ENCODE measurements at places on chromosomes 5 and 9.

GRCh38 chr9:131946180-131946579 is 133.5 kb downstream of the MED27 start:
- DNase-seq, result no peak

DNA sequence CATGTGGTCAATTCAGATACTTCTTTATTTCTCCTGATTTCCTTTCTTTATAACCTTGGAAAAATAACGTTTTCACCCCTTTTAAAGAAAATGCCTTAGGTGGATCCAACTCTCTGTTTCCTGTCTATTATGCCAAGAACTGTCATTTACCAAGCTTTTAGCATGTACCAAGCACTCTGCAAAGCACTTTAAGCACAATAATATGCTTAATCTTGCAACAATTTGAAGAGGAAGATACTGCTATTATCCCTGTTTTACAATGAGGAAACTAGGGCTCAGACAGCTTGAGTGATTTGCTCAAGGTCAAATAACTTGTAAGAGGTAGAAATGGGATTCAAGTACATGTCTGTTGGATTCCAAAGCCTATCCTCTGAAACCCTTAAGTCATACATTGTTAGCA is 224.8 kb upstream of the IL12B start:
- DNase-seq, result no peak

- no peak for DNase-seq
Measured at GRCh38 chr9:133683586-133684120, 47.5 kb downstream of the DBH start.

GRCh38 chr9:133427658-133428348 is 5.6 kb downstream of the ADAMTS13 start:
- DNase-seq, result no peak

GRCh38 chr5:104345222-104346016 is 782.8 kb upstream of the NUDT12 start:
- no peak for DNase-seq

DNA sequence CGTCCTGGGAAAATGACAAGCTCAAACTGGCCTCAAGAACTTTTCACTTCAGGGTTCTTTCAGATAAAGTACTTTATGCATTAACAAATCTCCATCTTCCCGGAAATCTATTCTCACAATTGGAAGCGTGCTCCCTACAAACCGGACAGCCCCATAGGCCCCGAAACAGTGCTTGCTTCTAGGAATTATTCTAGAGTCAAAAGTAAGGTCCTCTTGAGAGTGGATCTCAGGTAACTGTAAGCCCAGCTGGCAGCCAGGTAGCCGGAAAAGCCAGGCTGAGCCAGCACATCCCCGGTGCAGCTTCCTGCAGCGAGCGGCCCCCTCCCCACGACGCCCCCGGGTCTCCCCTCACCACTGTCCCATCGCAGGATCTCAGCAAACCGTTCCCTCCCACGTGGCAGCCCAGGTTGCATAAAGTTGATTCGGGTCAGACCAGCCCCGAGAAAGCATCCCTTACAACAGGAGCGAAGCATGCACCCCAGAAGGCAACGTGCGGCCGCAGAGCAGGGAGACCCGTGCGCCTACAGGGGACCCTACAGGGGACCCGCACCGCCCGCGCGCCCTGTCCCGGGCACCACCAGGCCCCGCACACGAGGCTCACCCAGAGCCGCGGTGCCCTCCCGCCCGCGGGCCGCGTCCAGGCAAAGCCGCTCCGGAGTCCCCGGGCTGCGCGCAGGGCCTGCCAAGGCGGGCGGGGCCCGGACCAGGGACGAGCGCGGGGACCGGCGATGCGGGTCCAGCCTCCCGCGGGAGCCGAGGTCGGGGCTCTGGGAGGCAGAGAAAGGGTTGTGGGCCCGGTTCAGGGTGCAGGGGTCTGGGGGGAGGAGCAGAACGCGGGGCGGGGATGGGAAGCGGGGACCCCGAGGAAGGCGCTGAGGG is 920 bp downstream of the LPCAT1 start:
- no peak for DNase-seq

DNA sequence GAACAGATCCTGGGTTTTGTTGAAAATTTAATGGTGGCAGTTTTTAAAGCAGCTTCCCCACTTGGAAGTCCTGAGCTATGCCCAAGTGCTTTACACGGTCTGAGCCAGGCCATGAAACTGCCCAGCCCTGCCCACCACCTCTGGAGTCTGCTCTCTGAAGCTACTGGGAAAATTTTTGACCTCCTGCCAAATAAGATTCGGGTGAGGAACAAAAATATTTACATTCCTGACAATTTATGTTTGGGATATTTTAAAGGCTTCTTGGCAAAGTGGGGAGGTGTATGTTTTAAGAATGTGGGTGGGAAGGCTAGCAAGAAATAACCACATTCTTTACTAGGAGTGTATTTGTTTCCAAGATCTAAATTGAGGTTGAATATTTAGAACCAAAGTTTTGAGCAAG is 50.0 kb downstream of the HACD4 start:
- DNase-seq, result peak; percentile 5

GRCh38 chr5:172550096-172550765 is 90.8 kb upstream of the NEURL1B start:
- DNase-seq, result no peak

GRCh38 chr5:38871790-38872551 is 26.2 kb downstream of the OSMR start:
- DNase-seq, result peak; percentile 91

DNA sequence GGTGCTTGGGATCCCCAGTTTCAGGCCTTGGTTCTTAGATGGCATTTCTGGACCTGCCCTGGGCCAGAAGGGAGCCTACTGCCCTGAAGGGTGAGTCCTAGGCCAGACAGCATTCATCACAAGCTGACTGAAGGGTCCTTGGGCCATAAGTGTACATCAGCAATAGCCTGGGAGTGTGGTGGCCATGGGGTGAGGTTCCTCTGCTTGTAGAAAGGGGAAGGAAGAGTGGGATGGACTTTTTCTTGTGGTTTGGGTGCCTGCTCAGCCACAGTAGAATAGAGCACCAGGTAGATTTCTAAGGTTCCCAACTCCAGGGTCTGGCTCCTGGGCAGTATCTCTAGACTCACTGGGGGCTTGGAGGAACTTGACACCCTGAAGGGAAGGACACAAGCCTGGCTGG is 95.2 kb upstream of the PHF24 start:
- DNase-seq, result no peak

DNA sequence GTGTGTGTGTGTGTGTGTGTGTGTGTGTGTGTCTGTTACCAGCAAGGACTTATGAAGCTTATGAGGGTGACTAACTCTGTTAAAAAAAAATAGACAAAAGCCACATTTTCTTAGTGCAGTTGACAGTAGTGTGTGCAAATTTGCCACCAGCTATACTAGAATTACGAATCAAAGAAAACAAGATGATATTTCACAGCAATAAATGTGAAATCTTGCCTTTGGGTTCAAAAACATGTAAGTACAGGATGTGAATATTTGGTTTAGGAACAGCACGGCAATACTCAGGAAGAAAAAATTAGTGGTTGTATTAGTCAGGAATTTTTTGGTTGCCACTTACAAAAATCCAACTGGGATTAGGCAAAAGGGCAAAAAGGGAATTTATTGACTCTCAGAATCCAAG is 117.4 kb downstream of the NPR3 start:
- DNase-seq, result no peak

DNA sequence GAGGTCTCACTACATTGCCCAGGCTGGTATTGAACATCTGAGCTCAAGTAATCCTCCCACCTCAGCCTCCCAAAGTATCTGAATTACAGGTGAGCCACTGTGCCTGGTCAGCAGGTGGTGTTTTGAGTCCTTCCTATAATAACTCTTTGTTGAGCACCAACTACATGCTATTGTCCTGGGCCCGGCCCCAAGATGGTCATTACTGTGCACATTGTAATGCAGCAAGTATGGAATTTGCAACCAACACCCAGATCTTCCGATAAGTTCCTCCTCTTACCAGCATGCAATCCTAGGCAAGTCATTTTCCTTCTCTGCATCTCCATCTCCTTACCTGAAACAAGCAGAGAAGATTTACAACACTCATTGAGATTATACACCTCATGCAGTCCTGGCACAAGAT is 510.3 kb upstream of the KLF4 start:
- no peak for DNase-seq
